Activated CD4-positive, alpha-beta memory T cell treated with anti-CD3 and anti-CD28 coated beads, Interleukin-2, amount 10 ng/mL, durations not matched to agents 7 days and 5 days (primary cell): ENCODE measurements at places on chromosomes 4 and X. TPM values are rescaled to one million over a fixed set of nuclear protein-coding genes. Genes with fewer than 3 reads are reported as not detected.

DNA sequence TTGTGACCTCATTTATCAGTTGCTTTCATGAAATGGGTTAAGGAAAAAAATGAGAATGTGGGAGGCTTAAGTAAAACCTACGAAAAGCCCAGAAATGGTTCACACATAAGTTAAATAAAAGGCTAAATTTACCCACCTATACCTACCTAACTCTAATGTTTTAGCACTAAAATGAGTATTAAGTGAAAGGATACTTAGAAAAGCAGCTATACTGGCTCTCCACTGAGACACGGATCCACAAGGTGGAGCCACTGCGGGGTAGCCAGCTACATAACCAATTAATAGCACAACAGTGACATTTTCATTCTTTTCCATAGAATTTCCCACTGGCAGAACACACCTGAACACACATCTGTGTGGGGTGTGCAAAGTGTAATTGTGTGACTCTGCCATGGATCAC is 101.9 kb downstream of the MAML3 start:
- H3K27ac ChIP-seq, result no peak overlapping the region
- H3K4me3 ChIP-seq, result no peak overlapping the region
- H3K4me1 ChIP-seq, result peaks cover 39% of the 10 kb centered on the region
- peaks cover 59% of the 10 kb centered on the region for H3K27me3 ChIP-seq

- H3K27me3 ChIP-seq, result no peaks in the 10 kb centered on the region
- peak overlapping the region; percentile 94 for H3K27ac ChIP-seq
- peaks cover 22% of the 10 kb centered on the region for H3K36me3 ChIP-seq
- H3K4me1 ChIP-seq, result peaks cover 62% of the 10 kb centered on the region
- DNase-seq, result peak; percentile 23
Measured at GRCh38 chr4:139300431-139301112, 733 bp upstream of the NAA15 start.

GRCh38 chrX:118272242-118272641 is 73.7 kb upstream of the WDR44 start:
- H3K27me3 ChIP-seq, result no peaks in the 10 kb centered on the region
- H3K27ac ChIP-seq, result no peak overlapping the region
- no peak overlapping the region for H3K4me3 ChIP-seq
- no peak for DNase-seq

DNA sequence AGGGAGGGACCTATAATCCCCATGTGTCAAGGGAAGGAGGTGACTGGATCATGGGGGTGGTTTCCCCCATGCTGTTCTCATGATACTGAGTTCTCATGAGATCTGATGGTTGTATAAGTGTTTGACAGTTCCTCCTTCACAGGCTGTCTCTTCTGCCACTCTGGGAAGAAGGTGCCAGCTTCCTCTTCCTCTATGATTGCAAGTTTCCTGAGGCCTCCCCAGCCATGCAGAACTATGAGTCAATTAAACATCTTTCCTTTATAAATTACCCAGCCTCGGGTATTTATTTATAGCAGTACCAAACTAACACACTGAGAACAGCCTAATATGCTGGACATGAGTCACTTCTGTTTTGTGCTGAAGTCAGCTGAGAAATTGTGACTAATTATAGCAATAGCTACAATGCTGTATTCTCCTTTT is 656.9 kb upstream of the CPEB2 start:
- no peaks in the 10 kb centered on the region for H3K36me3 ChIP-seq
- no peak overlapping the region for H3K4me3 ChIP-seq

- H3K4me3 ChIP-seq, result no peak overlapping the region
- peaks cover 17% of the 10 kb centered on the region for H3K27me3 ChIP-seq
- H3K4me1 ChIP-seq, result no peaks in the 10 kb centered on the region
Measured at GRCh38 chrX:101079736-101080270, 1.1 kb downstream of the TMEM35A start.

DNA sequence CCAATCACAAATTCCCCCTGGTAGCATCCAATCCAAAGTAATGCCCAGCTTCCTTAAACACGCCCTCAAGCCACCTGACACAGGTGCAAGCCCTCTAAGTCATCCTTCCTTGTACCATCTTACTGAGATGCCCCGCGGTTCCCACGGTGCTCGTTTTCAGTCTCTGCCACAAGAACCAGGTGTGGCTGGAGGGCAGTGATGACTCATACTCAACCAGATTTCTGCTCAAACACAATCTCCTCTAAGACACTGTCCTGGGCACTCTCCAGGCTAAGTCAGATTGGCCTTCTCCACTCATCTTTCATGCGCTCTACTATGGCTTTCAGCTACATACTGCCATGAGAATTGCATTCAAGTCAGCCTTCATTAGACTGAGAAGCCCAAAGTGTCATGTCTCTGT is 3.5 kb downstream of the SH3KBP1 start:
- peaks cover 49% of the 10 kb centered on the region for H3K4me1 ChIP-seq
- no peak overlapping the region for H3K4me3 ChIP-seq
- peak; percentile 37 for DNase-seq
- H3K36me3 ChIP-seq, result peaks cover 27% of the 10 kb centered on the region
- H3K27me3 ChIP-seq, result no peaks in the 10 kb centered on the region

GRCh38 chr4:102824398-102824797 is 3.0 kb downstream of the UBE2D3 start:
- H3K27ac ChIP-seq, result peak overlapping the region; percentile 63
- no peaks in the 10 kb centered on the region for H3K27me3 ChIP-seq
- H3K4me1 ChIP-seq, result peaks cover 60% of the 10 kb centered on the region
- DNase-seq, result no peak

DNA sequence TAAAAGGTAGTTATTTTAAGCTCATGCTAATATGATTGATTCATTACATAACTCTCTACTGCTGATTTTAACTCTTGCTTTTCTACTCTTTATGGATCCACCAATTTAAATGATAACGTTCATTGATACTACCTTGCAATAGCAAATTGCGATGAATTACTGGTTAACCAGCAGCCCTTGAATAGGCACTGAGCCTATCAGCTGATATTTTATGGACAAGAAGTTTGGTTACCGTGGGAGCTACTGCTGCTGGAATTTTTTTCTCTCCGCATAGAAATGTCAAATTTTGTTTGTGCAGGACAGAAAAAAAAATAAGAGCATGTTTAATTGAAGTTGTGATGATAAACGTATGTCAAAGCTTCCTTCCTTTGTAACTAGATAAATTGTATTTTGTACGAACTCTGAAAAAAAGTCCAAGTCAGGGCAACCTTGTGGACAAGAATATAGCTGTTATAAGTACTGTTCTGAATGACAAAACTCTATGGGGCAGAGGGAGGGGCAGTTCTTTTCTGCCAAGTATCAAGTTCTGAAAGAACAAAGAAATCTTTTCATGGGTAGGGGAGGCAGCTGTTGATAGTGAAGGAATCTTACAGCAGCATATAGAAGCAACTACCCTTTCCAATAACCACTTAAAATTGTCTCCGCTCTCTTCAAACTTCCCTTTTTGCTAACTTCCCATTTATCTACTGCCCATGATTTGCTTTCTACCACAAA is 434.9 kb upstream of the PABPC4L start:
- no peaks in the 10 kb centered on the region for H3K4me1 ChIP-seq
- no peak overlapping the region for H3K27ac ChIP-seq
- no peak overlapping the region for H3K4me3 ChIP-seq
- no peaks in the 10 kb centered on the region for H3K27me3 ChIP-seq

CACNA1F gene
- 0.93 TPM for total RNA-seq

BTC gene
- not detected for total RNA-seq

LYAR gene
- total RNA-seq, result 47.4 TPM

AFF2 gene
- 0.13 TPM for total RNA-seq

SMC1A gene
- total RNA-seq, result 130 TPM

VEGFC gene
- not detected for total RNA-seq
